Smooth muscle cell of the umbilical artery (primary cell): ENCODE measurements at places on chromosomes 16 and 17. TPM values are rescaled to one million over a fixed set of nuclear protein-coding genes. Genes with fewer than 3 reads are reported as not detected.

RDM1 gene
- total RNA-seq = 0.30 and 0.46 TPM in 2 replicates

GDPD3 gene
- 0.59 and 0.78 TPM in 2 replicates for total RNA-seq

CEP112 gene
- 9.2 and 9.7 TPM in 2 replicates for total RNA-seq

CRHR1 gene
- total RNA-seq = not detected in 2 replicates

EVI2B gene
- total RNA-seq = not detected in 2 replicates

ASGR2 gene
- not detected in 2 replicates for total RNA-seq

LCAT gene
- total RNA-seq = 6.5 and 10.4 TPM in 2 replicates

CLEC19A gene
- total RNA-seq = not detected in 2 replicates

MT4 gene
- total RNA-seq = not detected in 2 replicates

KRTAP1-1 gene
- total RNA-seq = not detected in 2 replicates

KRTAP3-2 gene
- not detected in 2 replicates for total RNA-seq

MT1M gene
- not detected in 2 replicates for total RNA-seq

CHST5 gene
- 0.23 TPM in 1 of 2 replicates, not detected in the other for total RNA-seq

DBNDD1 gene
- 0.89 and 3.5 TPM in 2 replicates for total RNA-seq

ATAD5 gene
- 0.89 and 3.0 TPM in 2 replicates for total RNA-seq

MYH3 gene
- total RNA-seq = 1.2 and 1.5 TPM in 2 replicates

IL4R gene
- 30.3 and 38.9 TPM in 2 replicates for total RNA-seq

KIF22 gene
- total RNA-seq = 9.8 and 33.5 TPM in 2 replicates

ELMO3 gene
- 0.30 and 0.42 TPM in 2 replicates for total RNA-seq

FSCN2 gene
- 1.2 and 2.7 TPM in 2 replicates for total RNA-seq

HSD17B2 gene
- 0.09 and 1.8 TPM in 2 replicates for total RNA-seq

MRM1 gene
- total RNA-seq = 7.2 and 7.4 TPM in 2 replicates

KRTAP17-1 gene
- total RNA-seq = not detected in 2 replicates

MYH10 gene
- total RNA-seq = 166 and 185 TPM in 2 replicates

MAPK8IP3 gene
- 29.7 and 69.6 TPM in 2 replicates for total RNA-seq

PRKCB gene
- under 0.01 and 0.30 TPM in 2 replicates for total RNA-seq

LRRC75A gene
- total RNA-seq = 0.83 and 1.2 TPM in 2 replicates

SLX1B gene
- total RNA-seq = 6.2 and 20.2 TPM in 2 replicates

DLG4 gene
- total RNA-seq = 28.8 and 39.5 TPM in 2 replicates

KCNAB3 gene
- 0.59 and 0.88 TPM in 2 replicates for total RNA-seq

ST6GALNAC2 gene
- 0.55 TPM in 1 of 2 replicates, not detected in the other for total RNA-seq

KCNJ12 gene
- 0.89 and 1.5 TPM in 2 replicates for total RNA-seq

METTL26 gene
- total RNA-seq = 69.5 and 83.7 TPM in 2 replicates

HS3ST3A1 gene
- 18.7 and 36.3 TPM in 2 replicates for total RNA-seq

HYDIN gene
- total RNA-seq = 0.18 and 0.30 TPM in 2 replicates

KRTAP2-4 gene
- total RNA-seq = not detected in 2 replicates

KRTAP4-6 gene
- not detected in 2 replicates for total RNA-seq

ERAL1 gene
- 24.9 and 28.5 TPM in 2 replicates for total RNA-seq

CCDC200 gene
- total RNA-seq = not detected in 2 replicates

CCL7 gene
- total RNA-seq = 2.5 and 4.8 TPM in 2 replicates

PIK3R5 gene
- total RNA-seq = not detected in 2 replicates

EMP2 gene
- 2.7 and 6.3 TPM in 2 replicates for total RNA-seq

PROCA1 gene
- total RNA-seq = 1.2 and 1.4 TPM in 2 replicates

TMEM94 gene
- total RNA-seq = 39.2 and 69.2 TPM in 2 replicates

ALOX15B gene
- not detected in 2 replicates for total RNA-seq

TRIM16 gene
- 67.7 and 104 TPM in 2 replicates for total RNA-seq

OTOP2 gene
- total RNA-seq = not detected in 2 replicates

LGALS9B gene
- not detected in 2 replicates for total RNA-seq

OR1F1 gene
- not detected in 2 replicates for total RNA-seq

YBX2 gene
- not detected in 2 replicates for total RNA-seq

KRT20 gene
- total RNA-seq = not detected in 2 replicates

KRT23 gene
- 0.28 TPM in 1 of 2 replicates, not detected in the other for total RNA-seq

SSTR5 gene
- total RNA-seq = not detected in 2 replicates

CDH1 gene
- total RNA-seq = under 0.01 and 0.28 TPM in 2 replicates

DBF4B gene
- total RNA-seq = 3.0 and 4.8 TPM in 2 replicates

HS3ST2 gene
- not detected in 2 replicates for total RNA-seq

ADAD2 gene
- total RNA-seq = not detected in 2 replicates
